ENCODE measurements at places on chromosomes 7 and 10.

- no peak for DNase-seq
These were observed 29.2 kb downstream of the TFAM start for GRCh38 chr10:58414270-58415041.

DNA sequence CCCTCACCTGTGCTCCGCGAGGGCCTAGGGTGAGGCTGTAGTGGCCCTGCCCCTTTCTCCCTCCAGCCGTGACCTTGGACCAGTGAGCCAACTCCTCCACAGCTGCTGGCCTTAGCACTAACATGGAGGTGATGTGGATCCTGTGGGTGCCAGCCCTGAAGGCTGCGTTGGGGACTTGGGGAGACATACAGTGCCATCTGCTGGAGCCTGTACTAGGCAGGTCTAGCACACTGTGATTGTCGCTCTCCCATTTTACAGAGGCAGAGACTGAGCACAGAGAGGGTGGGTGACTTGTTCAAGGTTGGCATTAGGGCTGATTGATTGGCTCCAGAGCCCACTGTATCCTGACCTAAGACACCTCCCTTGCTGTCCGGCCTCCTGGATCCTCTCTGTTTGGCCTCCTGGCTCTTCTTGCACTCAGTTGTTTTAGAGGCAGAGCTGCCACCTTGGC lies 37.6 kb downstream of the PRF1 start:
- no peak for DNase-seq

DNA sequence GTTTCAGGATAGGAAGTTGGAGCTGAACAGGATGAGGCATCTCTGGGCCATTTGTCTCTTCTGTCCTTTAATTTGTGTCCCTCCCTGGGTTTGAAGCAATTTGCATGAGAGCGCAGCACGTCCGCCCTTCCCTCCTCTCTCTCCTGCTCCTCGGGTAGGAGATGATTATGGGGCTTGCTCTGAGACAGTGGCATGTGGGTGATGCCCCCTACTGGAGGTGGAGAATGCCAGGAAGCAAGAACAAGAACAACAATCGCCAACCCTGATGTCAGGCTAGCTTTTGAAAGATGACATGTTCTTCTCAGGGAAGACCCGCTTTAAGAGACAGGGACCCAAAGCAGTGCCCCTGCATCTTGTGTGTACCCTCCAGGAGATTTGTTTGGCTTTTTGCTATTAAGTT lies 63.9 kb upstream of the LOXL4 start:
- no peak for DNase-seq

- no peak for DNase-seq
These were observed 101.1 kb downstream of the TPST1 start for GRCh38 chr7:66306243-66306642.

GRCh38 chr10:77071001-77071511 lies 566.6 kb downstream of the KCNMA1 start:
- no peak for DNase-seq

All from omental fat pad (tissue), 4 donors.